Fibroblast of villous mesenchyme (primary cell): ENCODE measurements at places on chromosomes 7 and 10. TPM values are rescaled to one million over a fixed set of nuclear protein-coding genes. Genes with fewer than 3 reads are reported as not detected.

The WNT8B gene
- not detected in 2 replicates for total RNA-seq

The STOX1 gene
- total RNA-seq = under 0.01 TPM in 2 replicates

The SLC18A2 gene
- total RNA-seq = under 0.01 TPM in 1 of 2 replicates, not detected in the other

The PTPRZ1 gene
- total RNA-seq = 0.43 TPM in 1 of 2 replicates, not detected in the other

The CALHM1 gene
- total RNA-seq = not detected in 2 replicates

The PRLHR gene
- total RNA-seq = not detected in 2 replicates

The TRDMT1 gene
- total RNA-seq = 6.0 and 6.1 TPM in 2 replicates

The IDI2 gene
- not detected in 2 replicates for total RNA-seq

The PCLO gene
- total RNA-seq = under 0.01 TPM in 2 replicates

The NYAP1 gene
- total RNA-seq = 0.43 and 0.64 TPM in 2 replicates
